Stimulated activated naive CD4-positive, alpha-beta T cell treated with Interleukin-2 at 50 U/mL for 16 hours (primary cell): ENCODE measurements at places on chromosomes 2 and 18.

DNA sequence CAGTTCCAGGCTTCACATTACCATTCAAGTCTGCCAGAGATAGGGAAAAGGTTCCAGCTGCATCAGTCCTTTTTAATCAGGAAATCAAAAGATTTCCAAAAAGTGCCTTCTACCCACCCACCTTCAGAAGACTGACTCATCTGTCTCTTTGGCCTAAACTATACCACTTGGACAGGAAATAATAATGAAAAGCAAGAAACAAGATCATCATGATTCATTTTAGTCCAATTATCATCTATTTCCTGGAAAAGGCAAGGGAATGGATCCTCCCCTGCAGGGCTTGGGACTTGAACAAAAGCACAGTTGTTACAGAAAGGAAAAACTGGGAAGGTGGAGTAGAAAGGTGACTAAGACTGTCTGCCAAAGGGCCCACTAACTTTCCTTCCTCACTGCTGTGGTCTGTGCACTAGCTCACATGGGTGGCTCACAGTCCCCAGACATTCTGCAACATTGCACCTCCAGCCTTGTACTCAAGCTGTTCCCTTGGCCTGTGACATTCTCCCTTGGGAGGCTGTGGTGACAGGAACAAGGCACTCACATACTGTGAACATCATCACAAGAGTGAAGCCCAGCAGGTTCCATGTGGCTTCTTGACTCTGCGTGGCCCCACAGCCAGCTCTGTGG lies 75.3 kb downstream of the VSNL1 start:
- DNase-seq, result no peak

DNA sequence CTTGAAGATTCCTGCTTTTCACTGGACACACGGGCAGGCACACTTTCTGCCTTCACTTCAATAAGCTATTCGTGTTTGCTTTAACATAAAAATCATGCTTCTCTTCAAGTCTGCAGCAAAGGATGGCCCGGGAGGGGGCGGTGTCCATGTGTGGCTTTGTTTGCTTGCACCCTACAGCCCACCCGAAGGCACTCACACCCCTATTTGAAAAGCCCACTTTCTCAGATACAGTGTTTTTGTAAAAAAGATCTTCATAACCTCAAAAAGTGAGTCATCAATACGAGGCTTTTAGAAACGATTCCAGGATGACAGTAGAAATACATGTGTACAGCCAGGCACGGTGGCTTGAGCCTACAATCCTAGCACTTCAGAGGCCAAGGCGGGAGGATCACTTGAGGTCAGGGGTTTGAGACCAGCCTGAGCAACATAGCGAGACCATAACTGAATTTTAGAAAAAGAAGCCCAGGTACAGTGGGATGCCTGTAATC lies 36.5 kb upstream of the HPCAL1 start:
- no peak for DNase-seq

DNA sequence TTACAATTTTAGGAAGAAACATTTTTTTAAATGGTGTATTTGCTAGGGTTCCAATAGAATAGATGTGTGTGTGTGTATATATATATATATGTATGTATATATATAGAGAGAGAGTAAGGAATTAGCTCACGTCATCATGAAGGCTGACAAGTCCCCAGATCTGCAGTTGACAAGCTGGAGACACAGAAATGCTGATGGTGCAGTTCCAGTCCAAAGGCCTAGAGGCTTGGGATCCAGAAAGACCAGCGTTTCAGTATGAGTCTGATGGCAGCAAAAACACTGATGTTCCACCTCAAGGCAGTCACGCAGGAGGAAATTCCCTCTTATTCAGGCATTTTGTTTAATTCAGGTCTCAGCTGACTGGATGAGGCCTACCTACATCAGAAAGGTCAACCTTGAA lies 386.8 kb downstream of the PTH2R start:
- no peak for DNase-seq

DNA sequence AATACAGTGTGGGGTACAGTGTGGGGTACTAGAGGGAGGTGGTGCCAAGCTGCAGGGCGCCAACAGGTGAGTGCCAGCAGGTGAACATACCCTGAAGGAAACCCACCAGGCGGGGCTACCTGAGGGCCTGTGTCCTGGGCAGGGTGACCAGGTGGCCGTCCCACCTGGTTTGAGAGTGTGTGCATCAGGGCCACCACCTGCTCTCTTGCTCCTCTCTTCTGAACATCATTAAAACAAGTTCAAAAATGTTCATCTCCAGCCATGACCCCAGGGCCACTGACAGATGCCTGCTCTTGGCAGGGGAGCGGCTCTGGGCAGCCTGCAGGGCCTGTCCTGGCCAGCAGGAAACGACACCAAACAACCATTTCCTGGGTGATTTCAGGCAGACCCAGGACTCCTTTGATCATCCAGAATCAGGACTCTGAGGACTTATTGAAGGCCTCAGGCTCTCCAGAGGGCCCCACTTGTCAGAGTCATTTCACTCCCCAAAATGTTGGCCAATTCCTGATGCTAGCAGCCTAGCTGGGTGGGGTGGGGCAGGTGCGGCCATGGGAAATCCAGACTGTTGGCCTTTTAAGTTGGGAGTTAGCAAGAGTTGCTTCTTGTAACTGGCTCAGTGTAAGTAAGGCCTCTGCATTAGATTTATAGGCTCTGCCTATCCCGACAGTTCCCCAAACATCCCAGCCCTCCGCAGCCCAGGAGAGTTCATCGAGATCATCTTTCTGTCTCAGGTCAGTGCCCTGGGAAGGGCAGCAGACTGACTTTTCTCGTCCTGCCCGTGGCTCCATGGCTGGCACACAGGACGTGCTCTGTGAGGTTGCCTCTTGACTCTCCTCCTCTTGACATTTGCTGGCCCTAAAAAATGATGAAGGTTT lies 111.5 kb upstream of the ZNF236 start:
- no peak for DNase-seq

DNA sequence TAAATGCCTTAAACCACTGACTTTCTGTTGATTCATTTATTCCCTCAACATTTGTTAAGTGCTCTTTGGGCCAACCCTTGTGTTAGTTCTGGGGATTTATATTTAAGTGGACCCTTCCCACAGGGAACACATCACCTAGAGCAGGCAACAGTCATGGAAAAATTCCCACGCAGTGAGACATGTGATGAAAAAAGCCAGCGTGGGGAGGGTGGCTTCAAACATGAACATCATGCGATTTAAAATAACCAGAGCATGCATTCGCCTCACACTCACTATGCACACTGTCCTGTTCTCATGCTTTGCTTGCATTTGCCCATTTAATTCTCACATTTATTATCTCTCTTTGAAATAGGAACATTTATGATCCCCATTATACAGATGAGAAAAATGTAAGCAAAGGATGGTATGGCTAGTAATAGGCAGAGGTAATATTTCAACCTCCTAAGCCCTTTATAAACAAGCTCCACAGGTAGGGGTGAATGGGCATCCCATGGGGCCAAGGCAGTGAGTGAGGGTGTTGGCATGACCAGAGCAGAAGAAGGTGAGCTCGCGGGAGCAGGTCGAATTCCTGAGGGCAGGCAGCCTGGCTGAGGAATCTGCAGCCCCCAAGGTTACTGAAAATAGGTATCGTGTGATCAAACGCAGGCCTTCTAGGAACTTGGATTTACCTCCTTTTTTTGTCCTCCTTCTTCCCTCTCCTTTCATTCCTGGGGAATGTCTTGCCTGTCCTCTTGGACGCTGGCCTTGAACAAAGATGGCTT lies 297.8 kb downstream of the MYCN start:
- no peak for DNase-seq

DNA sequence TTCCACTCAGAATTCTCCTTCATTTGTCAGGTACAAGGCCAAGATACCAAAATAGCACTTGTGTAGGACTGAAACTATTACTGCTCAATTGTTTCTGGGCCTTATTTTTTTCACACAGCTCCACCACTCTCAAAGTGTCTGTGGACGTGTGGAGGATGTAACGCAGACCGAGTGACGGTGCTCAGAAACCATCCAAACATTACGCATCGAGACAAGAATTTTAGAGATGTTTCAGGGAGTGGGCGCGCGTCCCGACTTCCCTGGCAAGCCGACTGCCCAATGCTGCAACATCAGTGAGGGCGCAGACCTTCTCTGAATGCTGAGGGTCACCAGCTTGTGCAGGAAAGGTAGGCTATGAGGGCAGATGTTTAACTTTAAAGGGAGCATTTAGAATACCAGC lies 108.4 kb downstream of the GATA6 start:
- no peak for DNase-seq

DNA sequence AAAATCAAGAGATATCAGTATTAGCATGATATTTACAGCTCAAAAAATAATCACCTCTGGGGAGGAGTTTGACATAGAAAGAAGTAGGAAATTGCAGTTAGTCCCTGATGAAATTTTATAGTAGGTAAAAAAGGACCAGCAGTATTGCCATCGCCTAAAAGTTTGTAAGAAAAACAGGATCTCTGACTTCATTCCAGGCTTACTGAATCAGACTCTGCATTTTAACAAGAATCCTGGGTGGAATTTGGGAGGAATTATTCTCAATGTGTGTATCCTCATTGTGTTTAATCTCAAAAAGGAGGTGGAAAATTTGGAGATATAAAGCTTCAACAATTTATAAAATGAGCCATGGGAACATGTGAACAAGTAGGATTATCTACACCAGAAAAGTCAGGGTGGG lies 31.2 kb upstream of the STAT1 start:
- no peak for DNase-seq

GRCh38 chr18:13517369-13517768 lies 209.0 kb downstream of the FAM210A start:
- DNase-seq, result no peak
